ENCODE measurements at places on chromosomes 1 and 21.

DNA sequence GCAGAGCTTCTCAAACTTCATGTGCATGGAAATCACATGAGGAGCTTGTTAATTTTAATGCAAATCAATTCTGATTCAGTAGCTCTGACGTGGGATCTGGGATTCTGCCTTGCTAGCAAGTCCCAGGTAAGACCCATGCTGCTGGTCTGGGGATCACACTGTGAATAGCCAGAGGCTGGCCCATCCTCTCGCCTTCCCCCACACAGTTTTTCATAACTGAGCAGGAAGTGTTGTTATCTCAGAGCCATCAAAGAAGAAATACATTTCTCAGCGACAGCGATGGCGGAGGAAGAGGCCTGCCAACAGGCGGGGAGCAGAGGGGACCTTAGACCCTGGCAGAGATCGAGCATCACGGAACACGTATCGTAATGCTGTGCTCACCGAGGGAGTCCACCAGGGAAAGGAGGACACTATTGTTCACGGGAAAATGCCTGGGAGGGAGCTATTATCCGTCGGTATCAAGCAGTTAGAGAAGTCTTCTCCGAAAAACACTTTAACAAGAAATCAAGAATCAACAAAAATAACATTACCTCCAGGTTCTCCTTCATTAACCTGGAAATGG, 268.9 kb upstream of the TMEM51 start:
- no peak for DNase-seq

DNA sequence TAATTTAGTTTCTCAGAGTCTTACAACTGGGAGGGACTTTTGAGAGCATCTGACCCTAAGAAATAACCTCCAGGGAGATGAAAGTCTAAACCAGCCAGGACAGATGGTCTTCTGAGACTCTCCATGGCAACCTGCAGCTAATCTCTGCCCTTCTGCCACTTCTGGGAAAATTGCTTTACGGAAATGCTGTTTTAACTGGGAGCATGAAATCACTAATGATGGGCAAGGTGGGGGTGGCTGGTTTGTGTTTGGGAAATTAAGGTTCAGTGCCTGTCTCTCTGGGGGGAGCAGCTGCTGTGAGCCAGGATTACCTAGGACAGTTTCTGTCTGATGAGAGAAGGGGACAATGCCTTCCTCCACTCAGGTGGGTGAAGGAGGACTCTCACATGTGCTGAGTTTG, 33.2 kb downstream of the ROR1 start:
- DNase-seq: no peak

- no peak for DNase-seq
Observed at GRCh38 chr1:206828765-206829164, 36.7 kb upstream of the IL20 start.

- DNase-seq: peak; percentile 75
Observed at GRCh38 chr21:33948096-33948950, 32.7 kb upstream of the ATP5PO start.

DNA sequence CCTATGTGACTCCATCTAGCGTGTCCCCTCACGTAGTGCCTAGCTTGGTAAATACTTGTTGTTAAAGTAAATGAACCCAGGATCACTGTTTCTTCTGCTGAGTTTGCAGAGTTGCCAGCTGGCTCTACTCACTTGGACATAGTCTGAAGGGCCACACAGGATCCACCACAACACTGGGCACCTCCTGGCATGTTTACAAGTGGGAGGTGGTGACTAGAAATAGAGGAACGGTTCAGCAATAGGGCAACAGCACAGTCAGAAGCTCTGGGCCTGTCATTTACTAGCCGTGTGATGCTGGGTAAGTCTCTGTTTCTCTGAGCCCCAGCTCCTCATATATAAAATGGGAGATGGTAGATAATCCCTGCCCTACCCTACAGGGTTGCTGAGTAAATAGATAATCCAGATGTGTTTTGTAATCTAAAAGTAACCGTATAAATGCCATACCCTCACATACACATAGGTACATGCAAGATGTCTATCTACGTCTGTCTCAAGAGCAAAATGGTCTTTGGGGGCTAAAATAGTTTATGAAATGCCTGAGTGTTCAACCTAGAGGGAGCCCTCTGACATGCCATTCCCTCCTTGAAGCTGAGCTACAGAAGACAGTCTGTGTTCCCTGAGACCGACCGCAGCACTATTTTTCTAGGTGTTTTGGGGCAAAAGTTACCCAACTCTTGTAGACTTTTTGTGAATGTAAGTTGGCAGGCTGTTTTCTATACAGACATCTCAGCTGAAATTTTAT, 20.5 kb downstream of the RNF220 start:
- no peak for DNase-seq

DNA sequence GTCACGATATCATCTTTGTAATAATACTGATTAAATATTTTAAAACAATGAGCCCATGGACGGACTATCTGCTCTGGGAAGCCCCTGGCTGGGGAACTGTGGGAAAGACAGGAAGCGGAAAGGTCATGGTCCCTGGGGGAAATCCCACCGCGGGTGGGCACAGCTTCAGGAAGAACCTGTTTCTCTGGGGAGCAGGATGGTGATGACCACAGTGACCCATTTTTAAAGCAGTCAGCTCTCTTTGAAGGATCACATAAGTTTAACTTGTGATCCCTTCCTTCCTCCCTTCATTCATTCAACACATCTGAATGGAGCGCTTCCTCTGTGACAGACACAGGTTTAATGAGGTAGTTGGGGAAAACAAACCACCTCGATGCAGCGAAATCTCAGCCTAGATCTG, 73.0 kb downstream of the DHRS3 start:
- no peak for DNase-seq

Data from WTC11 (cell line).